ENCODE measurements at places on chromosomes 11 and 22.
A peak's percentile ranks its signal among the peaks of the same experiment; 100 is the strongest.

DNA sequence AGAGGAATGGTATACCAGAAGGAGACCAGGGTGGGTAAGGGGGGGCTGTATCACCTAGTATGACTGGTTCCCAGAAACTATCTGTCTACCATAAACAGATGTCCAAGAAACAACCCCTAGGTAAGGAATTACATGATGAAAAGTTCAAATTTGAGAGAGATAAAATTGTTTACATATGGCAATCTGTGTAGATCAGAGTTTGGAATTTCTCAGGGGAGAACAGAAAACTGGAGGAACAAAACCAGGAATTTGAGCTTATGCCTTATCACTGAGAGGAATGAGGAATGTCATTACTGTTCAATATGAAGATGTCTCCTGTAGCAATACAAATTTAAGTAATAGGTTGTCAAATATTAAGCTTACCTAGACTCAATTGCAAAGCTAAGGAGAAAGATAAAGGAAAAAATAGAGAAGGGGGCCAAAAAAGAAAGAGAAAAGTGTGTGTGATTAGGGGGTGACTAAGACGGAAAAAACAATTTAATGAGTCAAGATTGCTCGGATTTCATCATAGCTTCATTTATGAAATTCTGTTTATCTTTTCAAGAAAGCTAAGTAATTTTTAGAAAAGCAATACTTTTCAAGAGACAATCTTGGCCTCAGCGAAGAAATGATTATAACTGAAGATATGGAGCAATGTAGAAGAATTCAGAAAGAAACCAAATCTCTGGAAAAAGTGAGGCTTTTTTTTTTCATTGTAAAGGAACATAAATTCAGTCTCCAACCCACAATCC lies 117.8 kb downstream of the APOL5 start:
- no peak for DNase-seq

DNA sequence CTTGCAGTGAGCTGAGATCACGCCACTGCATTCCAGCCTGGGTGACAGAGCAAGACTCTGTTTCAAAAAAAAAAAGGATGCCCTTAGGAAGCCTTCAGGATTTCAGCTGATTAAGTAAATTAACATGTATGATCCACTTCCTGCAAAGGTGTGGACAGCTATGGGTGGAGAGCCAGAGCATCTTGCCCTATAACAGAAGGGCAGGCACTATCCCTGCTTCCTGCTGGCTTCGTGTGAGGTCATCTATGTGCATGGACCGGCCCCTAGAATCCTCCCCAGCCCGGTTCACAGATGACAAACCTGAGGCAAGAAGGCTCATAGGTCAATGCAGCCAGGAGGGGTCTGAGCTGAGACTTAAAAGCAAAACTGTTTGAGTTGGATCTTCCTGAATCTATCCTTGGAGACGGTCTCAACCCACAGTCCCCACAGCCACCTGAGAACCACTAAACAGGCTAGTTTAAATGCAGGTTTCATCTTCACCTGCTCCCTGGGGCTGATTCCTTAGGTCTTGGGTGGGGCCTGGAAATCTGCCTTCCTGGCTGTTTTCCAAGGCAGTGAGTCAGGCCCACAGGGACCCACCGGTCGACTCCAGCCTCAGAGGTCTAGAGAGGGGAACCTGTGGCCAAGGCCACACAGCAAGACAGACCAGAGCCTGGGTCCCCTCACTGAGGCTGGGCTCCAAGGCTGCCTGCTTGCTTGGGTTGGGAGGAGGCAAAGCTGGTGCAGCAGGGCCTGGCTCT lies 55.2 kb upstream of the MPEG1 start:
- no peak for DNase-seq

DNA sequence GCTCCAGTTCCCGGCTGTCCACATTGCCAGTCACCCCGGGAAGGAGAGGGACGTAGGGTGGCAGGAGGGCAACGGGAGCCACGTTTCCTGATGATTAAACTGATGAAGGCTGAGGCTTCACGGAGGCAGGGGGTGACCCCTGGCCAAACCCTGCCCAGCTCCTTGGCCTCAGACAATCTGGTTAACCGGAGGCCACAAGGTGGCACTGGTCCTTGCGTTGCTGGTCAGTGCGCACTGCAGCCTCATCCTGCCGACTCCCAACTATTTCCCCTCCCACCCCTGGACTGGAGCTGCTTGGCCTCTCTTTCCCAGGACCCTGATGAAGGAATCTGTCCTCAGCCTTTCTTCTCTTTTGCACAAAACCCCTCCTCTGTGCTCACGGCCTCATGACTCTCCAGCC lies 75.3 kb downstream of the PDE2A start:
- peak; percentile 89 for DNase-seq

DNA sequence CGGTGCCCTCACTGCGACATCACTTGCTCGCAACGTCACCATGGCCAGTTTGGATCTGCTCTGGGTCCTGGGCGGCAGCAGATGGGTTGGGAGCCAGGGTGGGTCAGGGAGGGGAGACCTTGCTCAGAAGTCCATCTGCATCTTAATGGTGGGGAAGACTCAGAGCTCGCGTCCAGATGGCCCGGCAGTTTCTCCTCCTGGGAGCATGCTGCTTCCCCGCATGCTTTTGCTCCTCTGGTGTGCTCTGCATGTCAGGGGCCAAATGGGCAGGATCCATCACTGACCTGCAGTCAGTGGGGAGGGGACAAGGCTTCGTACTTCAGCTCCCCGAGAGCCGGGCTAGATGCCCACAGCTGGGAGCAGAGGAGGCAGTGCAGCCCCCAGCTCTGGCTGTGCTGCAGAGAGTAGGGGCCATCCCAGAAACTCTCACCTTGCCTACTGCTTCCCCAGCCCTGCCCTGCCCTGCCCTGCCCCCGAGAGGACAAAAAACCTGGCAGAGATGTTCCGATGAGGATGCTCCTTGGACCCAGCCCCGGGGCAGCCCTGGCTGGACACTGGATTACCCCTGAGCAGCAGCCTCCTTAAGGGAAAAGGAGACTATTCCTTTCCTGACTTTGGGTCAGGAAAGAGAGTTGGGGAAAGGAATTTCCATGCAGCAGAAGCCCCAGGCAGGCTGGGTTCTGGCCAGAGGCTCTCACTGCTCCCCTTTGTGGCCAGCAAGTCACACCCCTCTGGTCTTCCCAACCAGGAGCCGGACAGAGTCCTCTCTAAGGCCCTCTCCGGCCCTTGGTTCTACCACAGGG lies 149.9 kb downstream of the PKNOX2 start:
- peak; percentile 29 for DNase-seq

DNA sequence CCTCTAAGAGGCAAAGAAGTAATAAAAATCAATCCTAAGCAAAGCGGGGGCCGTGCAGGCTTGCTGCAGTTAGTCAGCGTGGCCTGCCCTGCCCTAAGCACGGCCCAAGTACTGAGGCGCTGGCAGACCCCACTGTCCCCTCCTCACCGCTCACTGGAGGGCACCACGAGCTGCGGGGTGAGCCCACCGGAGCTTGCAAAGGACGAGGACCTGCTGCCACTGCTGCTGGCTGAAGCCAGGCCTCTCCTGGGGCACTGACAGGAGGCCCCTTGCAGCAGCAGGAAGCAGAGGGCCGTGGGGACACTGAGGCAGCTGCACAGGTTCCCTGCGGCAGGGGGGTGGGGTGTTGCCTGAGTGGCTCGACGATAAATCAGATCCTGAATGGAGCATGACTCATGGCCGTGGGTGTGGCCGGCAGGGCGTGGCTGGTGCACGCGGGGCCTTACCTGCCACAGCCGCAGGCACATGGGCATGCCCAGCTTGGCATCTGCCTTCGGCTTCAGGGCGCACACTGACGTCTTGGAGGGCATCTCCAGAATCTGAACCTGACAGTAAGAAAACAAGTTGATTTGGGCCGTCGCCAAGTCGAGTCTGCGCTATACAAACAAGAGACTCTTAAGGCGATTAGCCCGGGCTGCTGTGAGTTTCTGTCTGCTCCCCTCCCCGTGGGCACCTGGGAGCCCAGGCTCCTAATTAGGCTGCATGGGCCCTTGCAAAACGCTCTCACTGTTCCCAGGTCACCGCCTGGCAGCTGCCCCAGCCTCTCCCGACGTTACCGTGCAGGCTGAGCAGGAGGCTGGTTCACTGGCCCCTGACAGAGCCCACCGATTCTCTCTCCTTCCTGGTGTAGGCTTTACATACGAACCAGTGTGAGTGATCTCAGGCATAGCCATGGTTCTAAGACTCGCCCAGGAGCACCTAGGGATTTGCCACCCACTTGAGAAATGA lies 45.9 kb downstream of the TBX1 start:
- DNase-seq, result no peak

GRCh38 chr11:61682906-61683675 lies 2.9 kb downstream of the DAGLA start:
- DNase-seq, result no peak

GRCh38 chr11:129210831-129211181 lies 18.7 kb upstream of the ARHGAP32 start:
- DNase-seq, result no peak

- no peak for DNase-seq
Measured at GRCh38 chr22:38890377-38890776, 18.4 kb upstream of the CBX6 start.

GRCh38 chr11:33722590-33723234 lies 13.5 kb downstream of the CD59 start:
- no peak for DNase-seq

- no peak for DNase-seq
Measured at GRCh38 chr11:31874631-31875191, 63.6 kb upstream of the PAX6 start.

- DNase-seq, result no peak
Measured at GRCh38 chr11:2653198-2653551, 46.6 kb downstream of the KCNQ1OT1 start.

GRCh38 chr11:1040428-1041148 lies 4.1 kb upstream of the MUC6 start:
- DNase-seq, result peak; percentile 24

- peak; percentile 24 for DNase-seq
Measured at GRCh38 chr11:14179116-14179820, 179.7 kb downstream of the RRAS2 start.

GRCh38 chr22:44489817-44490216 lies 8.2 kb downstream of the RTL6 start:
- no peak for DNase-seq

- DNase-seq, result no peak
Measured at GRCh38 chr11:126997196-126997595, 3.4 kb downstream of the KIRREL3 start.

DNA sequence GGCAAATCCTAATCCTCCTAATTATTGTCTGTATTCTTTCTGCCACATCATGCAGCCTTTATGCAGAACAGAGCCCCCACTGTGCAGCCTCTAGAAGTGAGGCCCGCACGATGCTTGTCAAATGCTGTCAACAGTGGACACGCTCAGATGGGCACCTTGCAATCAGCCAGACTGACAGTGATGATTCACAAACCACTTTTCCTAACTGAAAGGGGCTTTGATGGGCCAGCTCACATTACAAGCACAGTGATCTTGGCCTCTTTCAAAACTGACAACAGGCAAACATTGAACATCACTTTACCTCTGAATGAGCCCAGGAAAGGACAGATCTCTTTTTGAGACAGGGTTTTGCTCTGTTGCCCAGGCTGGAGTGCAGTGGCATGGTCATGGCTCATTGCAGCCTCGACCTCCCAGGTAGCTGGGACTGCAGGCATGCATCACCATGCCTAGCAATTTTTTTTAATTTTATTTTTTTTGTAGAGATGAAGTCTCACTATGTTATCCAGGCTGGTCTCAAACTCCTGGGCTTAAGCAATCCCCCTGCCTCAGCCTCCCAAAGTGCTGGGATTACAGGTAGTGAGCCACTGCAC lies 18.0 kb upstream of the E2F8 start:
- DNase-seq, result no peak

GRCh38 chr11:63686926-63687325 lies 5.6 kb downstream of the RTN3 start:
- DNase-seq, result no peak

- no peak for DNase-seq
Measured at GRCh38 chr22:38271927-38272372, 860 bp downstream of the TMEM184B start.

DNA sequence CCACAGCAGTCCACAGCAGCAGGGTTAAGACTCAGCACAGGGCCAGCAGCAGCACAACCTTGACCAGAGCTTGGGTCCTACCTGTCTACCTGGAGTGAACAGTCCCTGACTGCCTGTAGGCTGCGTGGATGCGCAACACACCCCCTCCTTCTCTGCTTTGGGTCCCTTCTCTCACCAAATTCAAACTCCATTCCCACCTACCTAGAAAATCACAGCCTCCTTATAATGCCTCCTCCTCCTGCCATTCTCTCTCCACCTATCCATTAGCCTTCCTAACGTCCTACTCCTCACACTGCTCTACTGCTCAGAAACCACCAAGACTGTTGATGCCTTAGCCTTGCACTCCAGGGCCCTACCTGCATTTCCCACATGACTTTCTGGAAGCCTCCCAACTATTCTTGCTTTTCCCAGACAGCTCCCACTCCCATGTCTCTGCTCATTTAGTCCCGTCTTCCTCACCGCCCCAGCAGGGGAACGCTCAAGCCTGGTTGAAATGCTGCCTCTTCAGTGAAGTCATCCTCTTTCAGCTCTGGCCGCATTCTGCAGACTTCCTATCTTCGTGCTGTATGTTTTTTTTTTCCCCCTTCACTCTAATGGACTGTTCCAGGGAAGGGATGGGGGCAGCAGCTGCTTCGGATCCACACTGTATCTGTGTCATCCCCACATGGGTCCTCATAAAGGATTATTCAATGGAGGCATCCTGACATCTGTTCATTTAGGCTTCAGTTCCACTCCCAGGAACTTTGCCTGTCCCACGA lies 3.3 kb downstream of the IL18BP start:
- no peak for DNase-seq

GRCh38 chr11:134988495-134988894 lies 576.5 kb upstream of the B3GAT1 start:
- no peak for DNase-seq

- no peak for DNase-seq
Measured at GRCh38 chr11:79404325-79404724, 36.5 kb downstream of the TENM4 start.

DNA sequence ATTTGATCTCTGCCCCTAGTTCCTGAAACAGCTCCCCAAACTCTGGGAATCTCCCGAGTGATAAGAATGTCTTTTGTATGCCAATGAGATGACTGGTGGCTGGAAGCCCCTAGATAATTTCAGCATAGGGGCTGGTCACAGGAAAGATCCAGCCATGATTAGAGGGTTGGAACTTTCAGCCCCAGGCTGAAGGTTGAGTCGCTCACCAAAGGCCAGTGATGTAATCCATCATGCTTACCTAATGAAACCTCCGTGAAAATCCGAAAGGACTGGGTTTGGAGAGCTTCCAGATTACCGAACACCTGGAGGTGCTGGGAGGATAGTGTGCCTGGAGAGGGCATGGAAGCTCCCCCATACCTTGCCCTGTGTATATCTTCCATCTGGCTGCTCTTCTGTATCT lies 26.0 kb downstream of the LRRC32 start:
- no peak for DNase-seq

GRCh38 chr11:62545437-62546243 lies 966 bp downstream of the AHNAK start:
- peak; percentile 95 for DNase-seq

- no peak for DNase-seq
Measured at GRCh38 chr22:47587361-47587760, 824.9 kb downstream of the TBC1D22A start.

DNA sequence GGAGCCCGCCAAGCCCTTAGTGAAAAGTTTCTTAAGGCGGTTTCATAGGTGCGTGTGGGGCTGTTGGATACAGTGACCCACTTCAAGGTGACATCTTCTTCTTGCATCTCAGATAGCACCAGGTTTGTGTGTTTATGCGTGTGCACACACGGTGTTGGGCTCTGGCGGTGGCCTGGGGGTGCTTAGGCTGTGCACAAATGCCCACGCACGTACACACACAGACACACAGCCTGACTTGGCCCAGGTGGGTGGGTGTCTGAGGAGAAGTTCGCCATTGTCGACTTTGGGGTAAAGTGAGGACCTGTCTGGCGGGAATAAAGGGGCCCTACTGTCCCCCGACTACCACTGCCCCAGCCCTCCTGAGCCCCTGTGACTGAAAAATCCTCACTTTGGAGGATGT lies 103.8 kb downstream of the KCNQ1 start:
- no peak for DNase-seq

GRCh38 chr11:21774212-21774611 lies 418.7 kb upstream of the ANO5 start:
- no peak for DNase-seq
